ENCODE measurements at places on chromosomes 4 and X.

DNA sequence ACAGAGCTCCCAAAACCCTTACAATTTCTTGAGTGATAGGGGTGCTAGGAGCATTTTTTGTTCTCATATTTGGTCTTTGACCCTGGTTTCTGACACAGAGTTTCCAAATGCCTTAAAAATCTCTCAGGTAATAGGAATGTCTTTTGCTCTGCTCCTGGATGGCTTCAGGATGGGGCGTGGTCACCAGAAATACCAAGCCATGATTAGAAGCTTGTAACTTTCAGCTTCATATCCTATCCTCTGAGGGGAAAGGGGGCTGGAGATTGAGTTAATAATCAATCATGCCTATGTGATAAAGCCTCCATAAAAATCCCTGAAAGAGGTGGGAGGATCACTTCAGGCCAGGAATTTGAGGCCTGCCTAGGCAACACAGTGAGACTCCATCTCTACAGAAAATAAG lies 34.6 kb upstream of the IL9R start:
- DNase-seq = no peak

GRCh38 chrX:69221239-69222102 lies 56.2 kb upstream of the PJA1 start:
- DNase-seq = no peak

GRCh38 chr4:142356118-142356759 lies 489.9 kb downstream of the INPP4B start:
- no peak for DNase-seq

DNA sequence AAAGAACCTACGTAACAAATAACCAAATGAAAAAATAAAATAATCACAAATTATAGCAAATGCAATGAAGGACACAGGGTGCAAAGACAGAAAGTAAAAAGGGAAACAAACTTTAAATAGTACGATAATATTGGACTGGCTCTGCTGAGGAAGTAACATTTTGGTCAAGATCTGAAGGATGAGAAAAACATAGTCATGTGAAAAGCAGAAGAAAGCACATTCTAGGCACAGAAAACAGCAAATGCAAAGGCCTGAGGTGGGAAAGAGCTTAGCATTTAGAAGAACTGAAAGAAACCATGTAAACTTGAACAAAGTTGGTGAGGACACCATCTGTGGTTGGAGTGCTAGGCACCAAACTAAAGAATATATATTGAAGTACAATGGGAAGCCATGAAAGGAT lies 111.2 kb downstream of the PPP3CA start:
- no peak for DNase-seq

DNA sequence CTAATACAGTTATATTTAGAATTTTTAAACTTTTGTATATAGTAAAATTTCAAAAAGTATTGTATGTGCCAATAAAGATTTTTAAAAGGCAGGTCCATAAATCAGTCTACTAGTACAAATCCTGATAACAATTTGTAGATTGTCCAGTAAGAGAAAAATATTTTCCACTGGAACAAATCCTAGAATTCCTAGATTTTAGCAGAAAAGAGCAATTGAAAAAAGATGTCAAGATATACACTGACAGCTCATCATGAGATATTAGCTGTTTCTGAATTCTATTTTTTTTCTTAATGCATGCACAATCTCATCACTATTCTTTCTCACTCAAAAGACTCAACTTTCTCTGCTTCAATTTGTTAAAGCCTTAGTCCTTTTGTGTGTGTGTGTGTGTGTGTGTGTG lies 289.2 kb upstream of the MAD2L1 start:
- DNase-seq = no peak
